ENCODE measurements at places on chromosomes 11 and 22. TPM values are rescaled to one million over a fixed set of nuclear protein-coding genes. Genes with fewer than 3 reads are reported as not detected.
A peak's percentile ranks its signal among the peaks of the same experiment; 100 is the strongest.

- no peaks in the 10 kb centered on the region for H3K36me3 ChIP-seq
- H3K27ac ChIP-seq, result no peak overlapping the region
- no peak for DNase-seq
- no peaks in the 10 kb centered on the region for H3K4me1 ChIP-seq
- H3K27me3 ChIP-seq, result no peaks in the 10 kb centered on the region
These were observed 41.8 kb upstream of the SORL1-AS1 start for GRCh38 chr11:121494355-121495099.

DNA sequence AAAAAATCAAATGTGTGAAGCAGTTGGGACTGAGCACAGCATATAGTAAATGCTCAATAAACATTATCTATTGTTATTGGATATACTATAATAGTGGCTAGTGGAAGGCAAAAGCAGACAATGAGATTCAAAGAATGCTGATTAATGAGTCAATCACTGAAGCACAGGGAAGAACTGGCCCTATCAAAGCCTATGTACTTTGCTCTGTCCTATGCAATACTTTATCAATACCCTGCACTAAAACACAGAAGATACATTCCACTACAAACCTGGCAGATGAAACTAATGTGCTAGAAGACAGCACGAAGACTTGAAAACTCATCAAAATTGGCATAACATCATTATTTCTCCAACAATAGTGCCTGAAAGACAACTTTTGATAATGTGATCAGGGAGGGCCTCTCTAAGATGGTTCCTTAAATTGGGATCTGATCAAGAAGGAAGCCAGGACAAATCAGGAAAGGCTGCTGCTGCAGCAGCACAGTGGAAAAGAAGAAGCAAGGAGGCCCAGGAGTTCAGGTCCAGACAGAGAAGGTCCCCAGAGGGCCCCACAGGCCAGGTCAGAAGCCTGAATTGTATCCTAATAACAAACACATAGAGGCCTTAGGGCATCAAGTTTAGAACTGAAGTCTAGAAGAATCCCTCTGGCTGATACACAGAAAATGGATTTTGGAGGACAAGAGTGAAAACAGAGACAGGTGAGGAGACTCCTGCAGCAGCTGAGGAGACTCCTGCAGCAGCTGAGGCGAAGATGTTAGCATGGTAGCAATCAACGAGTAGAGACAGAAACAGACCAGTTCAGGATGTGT, 18.6 kb downstream of the PI4KA start:
- no peak overlapping the region for H3K27ac ChIP-seq
- no peak for DNase-seq
- no peaks in the 10 kb centered on the region for H3K36me3 ChIP-seq
- H3K4me1 ChIP-seq, result no peaks in the 10 kb centered on the region
- no peaks in the 10 kb centered on the region for H3K27me3 ChIP-seq
- no peak overlapping the region for H3K4me3 ChIP-seq

GRCh38 chr11:115097796-115098408, 406.3 kb downstream of the CADM1 start:
- no peak for DNase-seq
- H3K4me3 ChIP-seq, result no peak overlapping the region
- no peaks in the 10 kb centered on the region for H3K4me1 ChIP-seq
- no peak overlapping the region for H3K27ac ChIP-seq
- no peaks in the 10 kb centered on the region for H3K36me3 ChIP-seq

BRSK2 gene
- total RNA-seq, result 0.66 TPM

DNA sequence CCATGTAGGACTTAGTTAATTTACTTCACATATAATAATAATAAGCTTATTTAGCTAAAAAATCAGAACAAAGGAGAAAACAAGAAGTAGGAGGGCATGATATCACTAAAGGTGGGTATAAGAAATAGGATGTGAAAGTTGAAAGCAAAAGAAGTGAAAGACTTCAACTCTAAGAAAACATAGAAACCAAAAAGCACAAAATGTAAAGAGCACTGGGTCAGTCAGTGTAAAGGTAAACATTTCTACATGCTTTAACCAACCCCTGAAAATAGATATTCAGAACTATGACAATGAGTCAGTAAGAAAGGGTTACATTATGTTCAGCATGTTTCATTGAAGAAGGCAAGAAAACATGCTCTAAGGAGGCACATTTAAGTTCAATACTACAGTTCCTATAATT, 298.8 kb downstream of the SWAP70 start:
- no peaks in the 10 kb centered on the region for H3K36me3 ChIP-seq
- DNase-seq, result no peak
- no peak overlapping the region for H3K4me3 ChIP-seq
- no peaks in the 10 kb centered on the region for H3K27me3 ChIP-seq

DNA sequence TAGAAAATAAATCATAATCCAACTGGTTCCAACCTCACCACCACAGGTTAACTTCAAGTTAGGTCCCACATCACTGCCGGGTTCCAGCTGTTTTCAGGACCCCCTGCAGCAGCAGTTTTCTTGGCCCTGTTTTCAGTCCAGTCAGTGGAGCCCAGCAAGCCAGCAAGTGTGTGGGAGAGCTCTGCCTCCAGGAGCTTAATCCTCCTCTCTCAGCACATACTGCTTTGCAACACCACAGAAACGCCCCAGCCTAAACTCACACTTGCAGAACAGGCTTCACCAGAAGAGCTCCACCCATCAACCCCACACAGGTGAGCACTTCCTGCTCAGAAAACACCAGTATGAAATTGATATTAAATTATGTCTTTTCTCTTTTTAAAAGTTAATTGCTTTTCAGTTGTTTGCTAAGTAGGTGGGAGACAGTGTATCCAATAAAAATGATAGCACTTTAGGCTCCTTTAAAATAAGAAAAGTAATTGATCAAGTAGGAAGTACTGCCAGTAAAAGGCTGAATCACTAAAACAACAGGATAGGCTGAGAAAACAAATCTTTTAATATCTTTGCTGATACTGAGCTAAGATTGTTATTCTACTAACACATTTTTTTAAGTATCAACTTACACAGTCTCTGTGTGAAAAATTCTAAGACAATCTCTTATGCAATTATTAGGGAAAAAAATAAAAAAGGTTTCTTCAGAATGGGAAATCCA, 81.5 kb upstream of the TP53AIP1 start:
- peak overlapping the region; percentile 59 for H3K27ac ChIP-seq
- H3K4me3 ChIP-seq, result peak overlapping the region; percentile 51
- no peaks in the 10 kb centered on the region for H3K36me3 ChIP-seq
- H3K4me1 ChIP-seq, result no peaks in the 10 kb centered on the region
- no peaks in the 10 kb centered on the region for H3K27me3 ChIP-seq

PARVG gene
- total RNA-seq, result 26.2 TPM

RAB1B gene
- total RNA-seq, result 98.2 TPM

- peak overlapping the region; percentile 90 for H3K4me3 ChIP-seq
- peaks cover 4% of the 10 kb centered on the region for H3K4me1 ChIP-seq
- H3K27me3 ChIP-seq, result no peaks in the 10 kb centered on the region
- peak; percentile 51 for DNase-seq
These were observed 557 bp downstream of the GTPBP1 start for GRCh38 chr22:38706101-38706900.

DNA sequence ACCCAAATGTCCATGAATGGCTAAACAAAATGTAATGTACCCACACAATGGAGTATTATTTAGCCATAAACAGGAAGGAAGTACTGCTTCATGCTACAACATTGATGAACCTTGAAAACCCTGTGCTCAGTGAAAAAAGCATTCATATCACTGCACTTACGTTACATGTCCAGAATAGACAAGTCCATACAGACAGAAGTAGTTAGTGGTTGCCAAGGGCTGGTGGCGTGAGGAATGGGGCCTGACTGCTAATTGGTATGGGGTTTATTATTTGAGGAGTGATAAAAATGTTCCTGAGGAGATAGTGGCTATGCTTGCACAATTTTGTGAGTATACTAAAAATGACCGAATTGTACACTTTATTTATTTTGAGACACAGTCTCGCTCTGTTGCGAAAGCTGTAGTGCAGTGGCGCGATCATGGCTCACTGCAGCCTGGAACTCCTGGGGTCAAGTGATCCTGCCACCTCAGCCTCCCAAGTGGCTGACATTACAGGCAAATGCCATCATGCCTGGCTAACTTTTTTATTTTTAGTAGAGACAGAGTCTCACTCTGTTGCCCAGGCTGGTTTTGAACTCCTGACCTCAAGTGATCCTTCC, 7.7 kb upstream of the SYVN1 start:
- no peaks in the 10 kb centered on the region for H3K27me3 ChIP-seq
- H3K4me3 ChIP-seq, result no peak overlapping the region
- H3K36me3 ChIP-seq, result no peaks in the 10 kb centered on the region
- H3K27ac ChIP-seq, result no peak overlapping the region

LRRC56 gene
- 1.6 TPM for total RNA-seq

SHISA8 gene
- not detected for total RNA-seq

GRCh38 chr11:88695689-88696414, 358.3 kb upstream of the CTSC start:
- no peaks in the 10 kb centered on the region for H3K27me3 ChIP-seq
- no peaks in the 10 kb centered on the region for H3K36me3 ChIP-seq
- H3K4me1 ChIP-seq, result no peaks in the 10 kb centered on the region
- H3K4me3 ChIP-seq, result no peak overlapping the region
- H3K27ac ChIP-seq, result no peak overlapping the region

- no peak overlapping the region for H3K4me3 ChIP-seq
These were observed 1506.5 kb downstream of the TBC1D22A start for GRCh38 chr22:48268771-48269552.

- no peak overlapping the region for H3K4me3 ChIP-seq
- H3K27me3 ChIP-seq, result no peaks in the 10 kb centered on the region
These were observed 53.4 kb upstream of the SPATA19 start for GRCh38 chr11:133898770-133899115.

Data from breast epithelium (tissue), 4 donors.